ENCODE measurements at places on chromosomes 11 and 22.

DNA sequence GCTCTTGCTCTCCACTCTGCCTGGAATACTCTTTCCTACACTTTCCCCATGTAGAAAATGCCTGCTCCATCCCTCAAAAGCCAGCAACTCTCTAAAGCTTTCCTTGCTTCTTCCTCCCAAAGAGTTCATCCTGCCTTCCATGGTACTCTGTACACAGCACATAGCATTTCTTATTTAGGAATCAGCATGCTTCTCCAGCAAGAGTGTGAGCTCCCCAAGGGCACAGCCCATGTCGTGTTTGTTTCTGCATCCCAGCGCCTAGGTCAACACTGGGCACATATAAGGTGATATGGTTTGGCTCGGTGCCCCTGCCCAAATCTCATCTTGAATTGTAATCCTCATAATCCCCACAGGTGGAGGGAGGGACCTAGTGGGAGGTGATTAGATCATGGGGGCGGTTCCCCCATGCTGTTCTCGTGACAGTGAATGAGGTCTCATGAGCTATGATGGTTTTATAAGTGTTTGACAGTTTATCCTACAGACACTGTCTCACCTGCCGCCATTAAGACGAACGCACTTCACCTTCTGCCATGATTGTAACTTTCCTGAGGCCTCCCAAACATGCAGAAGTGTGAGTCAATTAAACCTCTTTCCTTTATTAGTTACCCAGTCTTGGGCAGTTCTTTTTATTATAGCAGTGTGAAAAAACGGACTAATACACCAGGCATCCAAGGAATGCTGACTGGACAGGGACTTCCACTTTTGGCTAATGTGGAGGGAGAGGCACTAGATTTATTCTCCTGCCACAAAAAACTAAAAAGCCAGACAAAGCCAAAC is 8.2 kb downstream of the VPS37C start:
- no peak for DNase-seq

DNA sequence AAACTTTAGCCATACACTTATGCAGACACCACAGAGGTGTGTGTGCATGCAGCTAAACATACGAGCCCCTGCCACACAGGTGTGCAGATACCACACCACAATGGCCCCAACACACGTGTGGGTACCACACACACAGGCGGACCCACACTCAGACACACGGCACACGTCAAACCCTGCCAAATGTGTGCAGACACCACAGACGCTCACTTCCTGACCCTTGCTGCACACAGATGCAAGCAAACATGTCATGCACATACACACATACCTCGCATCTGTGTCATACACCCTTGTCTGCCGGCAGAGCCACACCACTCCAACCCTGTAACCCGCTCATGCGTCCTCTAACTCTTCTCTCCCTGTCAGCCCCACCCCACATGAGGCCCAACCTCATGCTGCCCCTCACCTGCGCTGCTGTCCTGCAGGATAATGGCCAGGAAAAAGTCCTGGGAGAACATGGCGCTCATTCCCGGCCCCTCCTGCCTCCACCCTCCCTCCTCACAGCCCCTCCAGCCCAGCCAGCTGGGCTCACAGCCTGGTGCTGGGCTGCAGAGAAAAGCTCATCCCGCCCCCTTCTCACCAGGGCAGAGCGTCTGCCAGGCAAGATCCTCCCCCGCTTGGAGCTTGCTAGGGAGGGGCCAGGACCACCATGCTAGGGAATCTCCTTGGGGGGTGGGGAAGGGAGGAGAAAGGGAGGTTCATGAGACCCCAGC is 14.2 kb downstream of the SMPD1 start:
- DNase-seq, result no peak

- DNase-seq, result no peak
Measured at GRCh38 chr22:37386441-37386840, 40.8 kb downstream of the ELFN2 start.

DNA sequence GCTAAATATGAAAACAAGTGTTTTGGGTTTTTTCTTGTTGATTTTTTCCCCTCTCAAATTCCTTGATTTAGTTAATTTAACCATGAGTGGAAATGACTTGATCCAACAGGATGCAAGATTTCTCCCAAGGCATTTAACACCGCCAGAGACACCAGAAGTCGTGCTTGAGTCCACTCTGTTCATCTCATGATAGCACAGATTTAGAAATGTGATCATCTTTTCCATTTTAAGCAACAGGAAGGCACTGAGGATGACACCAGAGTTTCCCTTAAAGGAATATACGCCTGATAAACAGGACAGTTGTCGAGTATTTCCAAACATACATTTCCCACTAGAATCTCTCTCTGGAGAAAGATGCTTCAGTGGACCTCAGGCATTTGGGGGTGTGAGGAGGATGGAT is 318.7 kb downstream of the CADM1 start:
- no peak for DNase-seq

GRCh38 chr22:50176850-50177536 is 6.5 kb downstream of the PANX2 start:
- DNase-seq, result no peak

DNA sequence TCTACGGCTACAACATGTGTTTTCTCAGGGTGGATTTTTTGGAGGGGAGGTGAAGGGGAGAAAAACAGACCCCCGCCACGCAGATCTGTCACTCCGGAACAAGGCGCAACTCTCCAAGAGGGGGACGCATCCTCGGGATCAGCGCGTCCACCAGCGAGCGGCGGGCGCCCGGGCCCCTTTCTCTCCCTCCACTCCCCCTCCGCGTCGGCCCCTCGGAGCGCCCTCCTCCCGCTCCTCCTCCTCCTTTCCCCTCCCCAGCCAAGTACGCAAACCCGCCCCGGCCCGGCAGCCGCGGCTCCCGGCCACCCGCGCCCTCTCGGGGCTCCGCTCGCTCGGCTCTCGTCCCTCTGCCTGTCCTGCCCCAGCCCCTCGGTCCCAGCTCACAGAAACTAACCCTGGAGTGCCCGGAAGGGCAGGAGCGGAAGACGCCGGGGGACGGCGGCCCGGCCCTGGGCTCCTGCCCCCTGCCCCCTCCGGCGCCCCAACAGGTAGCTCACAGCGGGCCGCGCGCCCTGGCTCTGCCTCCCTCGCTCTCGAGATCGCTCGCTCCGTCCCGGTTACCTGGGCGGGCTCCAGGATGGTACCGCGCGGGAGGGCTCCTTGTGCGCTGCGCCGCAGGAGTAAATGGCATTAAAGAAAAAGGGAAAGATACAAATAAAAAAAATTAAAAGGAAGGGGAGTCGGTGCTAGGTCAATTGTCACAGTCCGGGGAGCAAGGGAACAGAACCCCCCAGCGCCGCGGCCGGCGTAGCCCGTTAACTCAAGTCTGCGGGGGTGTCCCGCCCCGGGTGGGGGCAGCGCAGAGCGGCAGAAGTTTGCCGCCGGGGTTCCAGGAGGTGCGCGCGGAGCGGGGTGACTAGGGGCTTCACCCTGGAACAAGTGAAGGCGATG is 131.4 kb upstream of the C11orf58 start:
- no peak for DNase-seq

GRCh38 chr11:111299101-111300026 is 1.0 kb downstream of the POU2AF3 start:
- no peak for DNase-seq
